Stimulated activated CD4-positive, alpha-beta T cell treated with anti-CD3 and anti-CD28 coated beads, Interleukin-15, amount 100 ng/mL, for 1 hour (primary cell): ENCODE measurements at places on chromosomes 13 and 19.

GRCh38 chr13:106336668-106337067 is 198.8 kb downstream of the EFNB2 start:
- DNase-seq = no peak

GRCh38 chr13:65656740-65657329 is 1573.3 kb downstream of the PCDH9 start:
- DNase-seq = no peak

DNA sequence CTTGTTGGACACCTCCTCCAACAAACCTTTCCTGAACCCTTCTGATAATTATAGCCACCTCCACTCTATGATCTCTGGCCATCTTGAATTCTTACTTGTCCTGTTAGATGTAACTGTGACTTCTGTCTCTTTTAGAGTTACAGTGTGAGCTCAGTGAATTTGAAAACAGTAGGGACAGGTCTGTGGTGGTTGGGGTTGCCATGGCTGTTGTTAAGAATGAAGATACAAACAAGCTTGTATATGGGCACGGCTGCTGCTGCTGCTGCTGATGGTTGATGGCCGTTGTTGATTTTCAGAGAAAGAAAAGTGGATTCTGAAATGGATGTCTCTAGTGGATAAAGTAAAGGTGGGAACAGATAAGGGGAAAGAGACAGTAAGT is 101.5 kb downstream of the STARD13 start:
- no peak for DNase-seq

DNA sequence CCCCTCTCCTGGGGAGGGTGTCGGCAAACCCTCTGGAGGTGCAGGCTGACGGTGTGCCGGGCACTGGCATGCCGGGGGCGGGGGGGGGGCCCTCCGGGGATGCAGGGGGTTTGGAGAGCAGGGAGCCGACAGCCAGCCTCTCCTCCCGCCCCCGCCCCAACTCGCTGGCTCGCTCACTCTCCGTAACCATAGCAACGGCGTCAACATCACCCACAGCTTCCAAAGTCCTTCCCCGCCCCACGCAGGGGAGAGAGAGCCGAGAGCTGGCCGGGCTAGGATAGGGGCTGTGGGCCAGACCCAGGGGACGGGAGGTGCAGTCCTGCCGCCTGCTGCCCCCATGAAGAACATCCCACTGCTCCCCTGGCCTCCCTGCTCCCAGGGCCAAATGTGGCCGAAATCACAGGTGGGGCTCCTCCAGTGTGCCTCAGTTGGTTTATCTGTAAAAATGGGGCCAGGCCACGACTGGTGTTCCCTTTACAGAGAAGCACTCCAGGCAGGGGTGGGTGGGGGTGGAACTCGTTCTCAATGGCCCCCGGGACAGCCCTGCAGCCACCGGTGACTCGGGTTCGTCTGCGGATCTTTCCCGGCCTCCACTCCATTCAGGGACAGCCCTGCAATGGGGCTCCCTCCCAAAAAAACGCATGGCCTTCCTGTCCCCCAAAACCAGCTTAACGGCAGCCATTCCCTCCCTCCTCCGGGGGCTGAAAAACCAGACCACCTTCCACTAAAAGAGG is 3.2 kb downstream of the KLF16 start:
- no peak for DNase-seq

DNA sequence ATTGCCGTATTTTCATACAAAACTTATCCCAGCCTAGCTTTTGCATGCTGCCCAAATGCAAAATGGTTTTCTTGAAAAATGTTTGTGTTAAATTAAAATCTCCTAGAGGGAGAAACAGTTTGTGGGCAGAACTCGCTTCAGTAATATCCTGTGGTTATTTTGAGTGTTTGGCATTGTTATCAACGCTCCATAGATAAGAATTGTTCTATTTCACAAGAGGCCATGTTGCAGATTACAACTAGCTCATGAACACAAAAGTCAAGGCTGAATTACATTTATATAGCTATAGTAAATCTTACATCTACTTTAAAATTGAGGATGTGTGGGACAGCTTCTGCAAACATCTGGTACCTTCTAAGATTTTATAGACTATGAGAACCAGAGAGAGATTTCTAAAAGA is 447.9 kb downstream of the DCT start:
- no peak for DNase-seq

DNA sequence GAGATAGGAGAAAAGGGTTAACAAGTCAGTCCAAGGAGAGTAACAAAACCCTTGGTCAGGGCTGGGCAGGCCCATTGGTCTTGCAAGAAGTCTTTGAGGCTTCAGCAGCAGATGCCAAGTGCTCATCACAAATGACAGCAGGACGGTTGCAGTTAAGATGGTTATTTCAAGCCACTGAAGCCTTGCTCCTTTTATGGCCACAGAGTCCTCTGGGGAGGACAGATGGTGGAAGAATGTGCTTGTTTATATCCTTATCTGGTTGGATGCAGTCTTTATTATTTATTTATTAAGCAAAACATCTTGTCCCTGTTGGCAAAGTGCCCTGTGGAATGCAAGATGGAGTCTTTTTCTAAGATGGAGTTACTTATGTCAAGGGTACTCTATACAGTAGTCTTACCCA is 19.2 kb upstream of the ZNF331 start:
- no peak for DNase-seq

GRCh38 chr13:110136660-110137585 is 170.0 kb downstream of the COL4A1 start:
- no peak for DNase-seq

- no peak for DNase-seq
Observed at GRCh38 chr13:31105020-31105795, 56.5 kb downstream of the HSPH1 start.

- DNase-seq = no peak
Observed at GRCh38 chr13:112854321-112854720, 114.7 kb upstream of the MCF2L start.

- DNase-seq = no peak
Observed at GRCh38 chr13:108987944-108988343, 358.5 kb downstream of the MYO16 start.

- DNase-seq = no peak
Observed at GRCh38 chr13:73323615-73324014, 264.8 kb downstream of the KLF5 start.

DNA sequence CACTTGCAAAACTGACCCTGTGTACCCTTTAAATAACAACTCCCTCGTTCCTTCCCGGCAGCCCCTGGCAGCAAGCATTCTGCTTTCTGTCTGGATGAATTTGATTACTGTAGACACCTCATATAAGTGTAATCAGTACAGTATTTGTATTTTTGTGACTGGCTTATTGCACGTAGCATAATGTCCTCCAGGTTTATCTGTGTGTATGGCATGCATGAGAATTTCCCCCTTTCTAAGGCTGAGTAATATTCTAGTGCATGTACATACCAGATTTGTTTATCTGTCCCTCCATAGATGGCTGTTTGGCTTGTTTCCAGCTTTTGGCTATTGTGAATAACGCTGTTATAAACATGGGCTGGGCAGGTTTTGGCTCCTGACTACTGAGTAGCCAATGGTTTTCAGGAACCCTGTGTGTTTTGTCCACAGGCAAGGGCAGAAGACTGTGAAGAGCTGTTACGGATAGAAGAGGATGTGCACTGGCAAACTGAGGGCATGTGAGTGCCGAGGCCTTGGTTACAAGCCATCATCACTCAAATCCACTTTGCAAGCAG is 98.0 kb downstream of the ESD start:
- no peak for DNase-seq

- DNase-seq = no peak
Observed at GRCh38 chr13:31213651-31214289, 14.0 kb downstream of the B3GLCT start.

DNA sequence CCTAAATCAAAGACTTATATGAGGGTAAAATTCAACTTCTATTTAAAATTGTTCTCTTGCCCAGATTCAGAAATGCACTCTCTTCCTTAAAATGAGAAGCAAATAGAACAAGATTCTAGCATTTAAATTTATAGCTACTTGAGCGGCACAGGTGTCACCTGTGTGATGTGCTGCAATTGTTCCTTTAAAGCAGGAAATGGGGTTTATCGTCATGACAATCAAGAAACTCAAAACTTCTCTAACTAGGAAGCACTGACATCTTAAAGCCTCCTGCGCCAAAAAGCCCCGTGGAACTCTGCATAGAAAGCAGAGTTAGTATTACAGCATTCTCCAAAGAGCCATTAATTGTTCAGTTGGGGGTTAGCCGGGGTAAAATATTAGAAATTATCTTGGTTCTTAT is 2.6 kb upstream of the OXGR1 start:
- DNase-seq = no peak

DNA sequence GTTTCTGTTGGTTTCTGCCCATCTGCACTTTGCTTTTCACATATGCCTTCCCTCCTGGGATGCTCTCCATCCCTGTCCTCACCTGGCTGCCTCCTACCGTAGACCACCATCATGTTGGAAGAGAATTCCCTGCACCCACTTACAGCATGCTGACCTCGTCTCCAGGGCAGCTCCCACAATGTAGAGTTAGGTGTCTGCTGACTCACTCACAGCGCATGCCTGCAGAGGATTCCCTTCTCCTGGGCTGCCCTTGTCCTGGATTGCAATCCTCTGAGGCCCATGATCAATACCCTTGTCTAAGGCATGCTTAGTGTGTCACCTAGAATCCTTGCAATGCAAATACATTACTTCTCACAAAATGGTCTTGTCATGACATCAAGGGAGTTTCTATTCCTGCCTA is 43.6 kb downstream of the STOML3 start:
- DNase-seq = no peak

GRCh38 chr19:3275583-3276340 is 51.3 kb downstream of the CELF5 start:
- peak; percentile 88 for DNase-seq

GRCh38 chr19:18616023-18616422 is 3.4 kb downstream of the TMEM59L start:
- no peak for DNase-seq

DNA sequence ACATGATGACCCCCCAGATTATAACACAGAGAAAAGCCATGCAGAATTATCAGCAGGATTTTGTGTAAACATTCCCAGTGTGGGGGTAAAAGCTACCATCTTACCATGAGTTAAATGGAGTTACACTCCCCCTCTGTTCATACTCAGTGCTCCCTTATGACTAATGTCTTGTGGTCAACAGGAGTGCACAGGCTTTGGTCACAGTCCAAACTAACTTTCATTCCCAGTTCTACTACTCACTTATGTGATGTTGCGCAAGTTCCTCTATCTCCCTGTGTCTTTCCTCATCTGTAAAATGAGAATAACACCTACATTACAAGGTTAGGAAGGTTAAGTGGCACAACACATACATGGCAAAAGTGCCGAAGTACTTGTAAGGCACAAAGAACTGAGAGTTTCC is 277.9 kb downstream of the RBM26 start:
- no peak for DNase-seq

GRCh38 chr19:48480183-48480557 is 11.0 kb downstream of the CYTH2 start:
- no peak for DNase-seq

DNA sequence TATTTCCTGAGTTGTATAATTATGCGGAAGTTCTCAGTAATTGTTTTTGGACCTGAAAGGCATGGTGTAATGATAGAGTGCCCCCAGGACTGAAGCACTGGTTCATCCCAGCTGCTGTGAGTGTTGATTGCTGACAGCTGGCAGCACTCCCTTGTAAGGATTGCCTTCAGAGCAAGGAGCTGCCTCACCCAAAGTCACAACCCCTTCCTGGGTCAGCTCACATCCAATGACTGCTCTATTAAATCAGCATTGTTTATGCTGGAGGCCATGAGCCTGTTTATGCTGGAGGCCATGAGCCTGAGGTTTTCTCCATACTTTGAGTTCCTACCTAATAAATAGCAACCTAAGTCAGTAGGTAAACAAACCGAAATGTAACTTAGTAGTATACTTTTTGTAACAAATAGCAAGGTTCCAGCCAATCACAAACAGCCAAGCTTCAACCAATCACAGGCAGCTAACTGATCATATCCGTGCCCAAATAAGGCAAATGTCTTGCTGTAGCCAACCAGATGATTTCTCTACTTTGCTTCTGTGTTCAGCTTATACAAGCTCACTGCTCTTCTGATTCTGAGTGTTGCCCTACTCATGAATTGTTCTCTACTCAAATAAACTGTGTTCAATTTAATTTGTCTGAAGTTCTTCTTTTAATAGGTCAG is 11.7 kb upstream of the SPACA6 start:
- DNase-seq = no peak

DNA sequence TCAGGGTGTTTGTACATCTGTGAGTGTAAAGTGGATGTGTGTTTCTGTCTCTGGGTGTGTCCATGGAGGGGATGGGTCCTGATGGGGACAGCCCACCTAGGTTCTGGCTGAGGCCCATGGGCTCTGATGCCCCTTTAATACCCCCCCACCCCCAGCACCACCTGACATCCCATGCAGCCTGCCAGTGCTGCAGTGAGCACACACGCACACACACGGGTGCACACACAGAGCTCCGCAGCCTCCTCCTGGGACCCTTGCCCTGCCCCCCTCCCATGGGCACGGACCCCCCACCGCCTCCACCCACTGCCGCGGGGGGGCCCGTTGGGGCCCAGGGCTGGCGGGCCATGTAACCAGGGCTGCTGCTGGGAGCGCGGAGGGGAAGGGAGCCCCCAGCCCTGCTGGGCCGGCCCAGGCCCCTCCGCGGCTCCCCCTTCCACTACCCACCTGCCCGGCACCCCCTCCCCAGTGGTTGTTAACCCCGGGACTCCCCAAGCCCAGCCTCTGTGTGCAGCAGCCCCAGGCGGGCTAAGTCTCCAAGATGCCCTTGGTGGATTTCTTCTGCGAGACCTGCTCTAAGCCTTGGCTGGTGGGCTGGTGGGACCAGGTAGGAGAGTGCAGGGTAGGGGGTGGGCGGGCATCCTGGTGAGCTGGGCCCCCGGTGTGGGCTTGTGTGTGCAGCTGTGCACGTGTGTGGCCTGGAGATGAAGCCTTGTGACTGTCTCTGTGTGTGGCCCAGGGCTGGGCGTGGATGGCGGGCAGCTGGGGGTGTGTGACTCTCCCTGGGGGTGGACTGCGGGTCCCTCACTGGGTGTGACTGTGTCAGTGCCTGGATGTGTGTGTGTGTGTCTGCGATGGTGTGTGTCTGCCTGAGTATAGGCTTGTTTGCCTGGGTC is 32.6 kb downstream of the PDE4A start:
- no peak for DNase-seq

DNA sequence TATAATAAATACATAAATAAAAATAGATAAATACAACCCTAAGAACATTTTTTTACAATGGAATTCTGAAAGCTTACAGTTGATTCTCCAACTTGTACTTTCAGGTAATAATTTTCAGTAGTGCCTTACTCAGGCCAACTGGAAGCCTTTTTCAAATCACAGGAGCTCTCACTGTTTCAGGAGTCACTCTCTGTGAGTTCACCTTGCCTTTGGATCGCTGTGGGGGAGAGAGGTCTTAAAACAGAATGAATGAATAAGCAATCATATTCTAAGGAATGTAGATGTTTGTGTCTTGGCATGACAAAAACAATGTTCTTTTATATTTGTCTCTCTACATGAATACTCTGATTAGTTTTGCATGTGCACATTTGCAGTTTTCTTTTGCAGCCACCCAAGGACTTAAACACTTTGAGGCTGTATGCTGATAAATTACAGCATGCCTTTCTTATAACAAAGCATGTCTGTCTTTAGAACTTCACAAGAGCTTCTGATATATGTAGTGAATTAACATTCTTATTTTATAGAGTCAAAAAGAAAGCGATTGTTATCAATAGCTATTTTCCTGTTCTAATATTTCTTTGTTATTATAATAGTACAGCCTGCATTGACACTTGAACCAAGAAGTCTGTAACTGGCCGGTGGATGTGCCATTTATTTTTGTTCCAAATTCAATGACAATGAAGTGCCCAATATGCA is 1111.5 kb upstream of the ATXN8OS start:
- DNase-seq = no peak
